GM13976 (cell line): ENCODE measurements at places on chromosomes 1 and 21.
A peak's percentile ranks its signal among the peaks of the same experiment; 100 is the strongest.

DNA sequence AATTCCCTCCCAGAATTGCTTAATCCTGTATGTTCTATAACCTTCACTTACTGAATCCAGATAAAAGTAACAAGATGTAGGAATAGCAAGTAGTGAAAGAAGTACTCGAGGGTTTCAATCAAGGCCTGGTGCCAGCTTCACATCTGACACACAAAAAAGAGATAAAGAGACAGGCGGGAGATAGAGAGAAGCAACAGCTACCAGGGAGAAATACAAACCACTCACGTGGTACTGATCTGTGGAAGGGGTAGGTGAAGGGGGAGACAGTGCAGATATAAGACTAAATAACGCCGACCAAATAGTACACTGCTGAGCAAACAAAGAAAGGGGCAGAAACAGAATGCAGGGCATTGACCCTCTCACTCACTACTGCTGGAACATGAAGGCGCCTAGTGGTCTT is 295.2 kb downstream of the NEGR1 start:
- DNase-seq = no peak

GRCh38 chr21:29295066-29295650 is 3.6 kb upstream of the BACH1 start:
- no peak for DNase-seq

GRCh38 chr1:22627331-22627730 is 9.1 kb upstream of the C1QA start:
- no peak for DNase-seq

- no peak for DNase-seq
Observed at GRCh38 chr1:174451408-174451807, 3.6 kb downstream of the GPR52 start.

GRCh38 chr1:92843429-92844352 is 11.9 kb downstream of the RPL5 start:
- DNase-seq = no peak

DNA sequence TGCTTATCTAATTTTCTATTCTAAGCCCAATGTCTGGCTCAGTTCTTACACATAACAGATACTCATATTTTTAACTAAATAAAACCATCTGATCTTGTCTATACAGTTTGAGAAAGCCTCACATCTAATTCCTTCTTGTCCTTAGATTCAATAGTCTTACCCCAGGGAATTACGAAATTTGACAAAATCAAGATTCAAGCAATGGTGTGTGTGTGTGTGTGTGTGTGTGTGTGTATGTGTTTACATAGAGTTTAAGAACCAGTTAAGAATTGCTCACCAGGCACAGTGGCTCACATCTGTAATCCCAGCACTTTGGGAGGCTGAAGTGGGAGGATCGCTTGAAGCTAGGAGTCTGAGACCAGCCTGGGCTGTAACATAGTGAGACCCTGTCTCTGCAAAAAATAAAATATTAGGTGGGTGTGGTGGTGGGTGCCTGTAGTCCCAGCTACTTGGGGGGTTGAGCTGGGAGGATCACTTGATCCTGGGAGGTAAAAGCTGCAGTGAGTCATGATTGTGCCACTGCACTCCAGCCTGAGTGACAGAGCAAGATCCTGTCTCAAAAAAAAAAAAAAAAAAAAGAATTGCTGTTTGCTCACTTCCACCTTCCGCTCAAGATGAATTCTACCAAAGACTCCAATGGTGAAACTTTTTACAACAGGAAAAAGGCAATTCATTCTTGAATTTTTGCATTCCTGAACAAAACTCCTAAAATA is 6.2 kb downstream of the WDR64 start:
- DNase-seq = no peak

GRCh38 chr1:77514921-77515776 is 167.3 kb downstream of the ZZZ3 start:
- no peak for DNase-seq

DNA sequence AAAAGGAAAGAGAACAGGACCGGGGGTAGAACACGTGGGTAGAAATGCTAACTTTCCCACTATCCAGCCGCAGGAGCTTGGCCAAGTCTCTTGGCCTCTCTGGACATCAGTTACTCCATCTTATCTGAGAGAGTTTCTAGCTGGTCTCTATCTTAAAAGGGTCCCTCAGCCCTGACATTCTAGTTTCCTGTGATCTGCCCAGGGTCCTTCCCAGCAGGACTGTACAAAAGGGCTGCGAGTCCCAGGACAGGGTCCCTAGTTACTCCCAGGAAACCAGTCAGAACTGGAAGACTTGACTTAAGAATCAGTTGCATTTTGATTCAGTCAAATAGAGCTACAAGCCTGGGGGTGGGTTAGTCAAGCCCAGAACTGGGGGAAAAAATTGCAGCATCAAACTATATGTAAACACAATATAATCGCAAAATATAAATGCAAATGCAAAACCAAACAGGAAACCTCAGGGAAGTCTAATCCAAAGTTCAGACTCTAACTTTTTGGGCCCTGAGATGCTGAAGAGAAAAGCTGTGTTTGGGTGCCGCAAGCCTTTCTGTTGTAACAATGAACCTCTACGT is 2.9 kb downstream of the ASAP3 start:
- no peak for DNase-seq

- no peak for DNase-seq
Observed at GRCh38 chr1:221719987-221720386, 21.9 kb downstream of the DUSP10 start.

- DNase-seq = no peak
Observed at GRCh38 chr1:241586905-241587512, 53.2 kb downstream of the CHML start.

DNA sequence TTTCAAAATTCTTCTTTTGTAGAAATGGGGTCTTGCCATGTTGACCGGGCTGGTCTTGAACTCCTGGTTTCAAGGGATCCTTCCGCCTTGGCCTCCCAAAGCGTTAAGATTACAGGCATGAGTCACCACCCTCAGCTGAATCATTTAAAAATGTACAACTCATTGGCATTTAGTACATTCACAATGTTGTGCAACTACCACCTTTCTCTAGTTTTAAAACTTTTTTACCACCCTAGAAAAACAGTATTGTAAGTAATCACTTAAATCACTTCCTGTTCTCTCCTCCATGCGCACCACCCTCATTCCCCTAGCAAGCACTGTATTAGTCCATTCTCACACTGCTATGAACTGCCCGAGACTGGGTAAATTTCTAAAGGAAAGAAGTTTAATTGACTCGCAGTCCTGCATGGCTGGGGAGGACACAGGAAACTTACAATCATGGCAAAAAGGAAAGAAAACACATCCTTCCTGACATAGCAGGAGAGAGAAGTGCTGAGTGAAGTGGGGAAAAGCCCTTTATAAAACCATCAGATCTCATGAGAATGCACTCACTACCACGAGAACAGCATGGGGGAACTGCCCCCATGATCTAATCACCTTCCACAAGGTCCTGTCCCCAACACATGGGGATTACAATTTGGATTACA is 14.4 kb upstream of the THEM5 start:
- no peak for DNase-seq

DNA sequence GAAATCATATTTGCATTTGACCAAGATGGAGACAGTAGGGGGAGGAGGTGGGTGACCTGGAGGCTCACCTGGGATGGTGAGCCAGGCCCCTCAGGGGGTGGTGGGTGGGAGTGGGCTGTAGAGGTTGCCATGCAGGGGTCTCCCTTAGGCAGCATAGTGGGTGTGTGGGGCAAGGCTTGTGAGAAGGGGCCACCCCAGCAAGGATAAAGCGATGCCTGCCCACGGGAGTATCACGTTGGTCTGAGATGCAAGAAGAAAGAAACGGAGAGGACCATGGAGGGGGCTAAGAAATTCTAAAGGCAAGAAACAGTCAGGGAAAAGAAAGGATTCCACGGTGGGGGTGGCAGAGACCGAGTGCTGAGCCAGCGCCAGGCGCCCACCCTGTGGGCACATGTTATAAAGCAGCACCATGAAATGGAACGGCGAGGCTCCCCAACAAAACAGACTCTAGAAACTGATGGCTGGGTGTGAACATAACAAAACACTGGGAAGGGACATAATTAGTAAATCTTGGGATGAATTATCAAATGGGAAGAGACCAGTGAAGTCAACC is 11.7 kb upstream of the C2CD2 start:
- DNase-seq = no peak

GRCh38 chr1:119327450-119328155 is 41.0 kb upstream of the HAO2 start:
- peak; percentile 52 for DNase-seq

- no peak for DNase-seq
Observed at GRCh38 chr21:29077651-29078090, 4.2 kb upstream of the CCT8 start.

DNA sequence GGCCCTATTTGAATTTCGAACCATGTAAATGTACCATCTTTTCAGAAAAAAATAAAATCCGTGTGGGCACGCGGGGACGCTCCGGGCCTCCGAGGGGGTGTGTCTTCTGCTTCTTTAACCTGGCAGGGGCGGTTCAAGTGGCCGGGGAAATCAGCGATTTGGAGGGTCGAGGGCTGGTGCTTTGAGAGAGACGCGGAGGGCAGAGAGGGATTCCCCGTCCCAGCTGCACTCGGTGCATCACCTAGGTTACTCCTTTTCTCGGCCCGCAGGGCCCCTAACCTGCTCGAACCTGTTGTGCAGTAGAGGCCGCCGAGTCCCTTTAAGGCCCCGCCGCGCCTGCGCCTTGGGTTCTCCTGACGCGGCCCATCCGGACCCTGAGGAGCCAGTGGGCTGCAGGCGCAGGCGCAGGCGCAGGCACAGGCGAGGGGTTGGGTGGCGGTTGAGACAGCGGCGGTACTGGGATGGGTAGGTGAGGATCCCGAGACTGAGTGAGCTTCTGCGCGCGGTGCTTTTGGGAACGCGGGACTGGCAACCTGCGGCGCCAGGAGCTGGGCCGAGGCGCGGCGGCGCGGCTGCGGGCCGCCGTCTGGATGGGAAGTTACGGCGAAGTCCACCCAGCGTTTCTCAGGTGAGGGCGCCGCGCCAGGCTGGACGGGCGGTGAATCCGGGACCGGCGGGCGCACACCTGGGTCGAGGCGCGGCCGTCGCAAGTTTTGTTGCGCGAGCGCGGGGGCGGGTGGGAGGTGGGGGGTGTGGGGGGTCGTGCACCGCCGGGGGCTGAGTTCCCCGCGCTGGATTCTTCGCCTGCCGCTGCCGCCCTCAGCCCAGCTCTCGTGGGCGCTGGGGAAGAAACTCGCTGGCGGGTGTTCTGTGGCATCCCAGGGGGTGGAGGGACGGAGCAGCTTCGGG is at the start of gene NBPF3:
NBPF3 (plus strand) TSS at position 417 of the 909 bp plus-strand sequence. CDS start 4,950 bp downstream, outside the sequence.
- peak; percentile 86 for DNase-seq

DNA sequence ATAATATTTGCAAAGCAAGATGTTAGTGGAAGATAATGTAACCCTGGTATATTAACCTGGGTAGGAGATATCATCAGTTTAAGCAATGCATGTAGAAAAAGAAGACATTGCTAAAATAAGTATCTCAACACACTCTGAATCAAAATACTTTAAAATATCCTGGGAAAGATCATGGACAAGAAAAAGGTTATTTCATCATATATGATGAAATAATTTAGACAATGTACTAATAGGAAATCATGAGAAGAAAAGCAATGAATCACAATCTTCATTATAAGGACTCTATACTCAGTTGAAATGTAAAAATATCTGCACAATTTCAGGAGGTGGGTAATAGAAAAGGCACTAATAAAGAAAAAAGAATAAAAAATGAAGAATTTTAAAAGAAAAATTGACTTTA is 158.8 kb downstream of the KCNT2 start:
- no peak for DNase-seq

DNA sequence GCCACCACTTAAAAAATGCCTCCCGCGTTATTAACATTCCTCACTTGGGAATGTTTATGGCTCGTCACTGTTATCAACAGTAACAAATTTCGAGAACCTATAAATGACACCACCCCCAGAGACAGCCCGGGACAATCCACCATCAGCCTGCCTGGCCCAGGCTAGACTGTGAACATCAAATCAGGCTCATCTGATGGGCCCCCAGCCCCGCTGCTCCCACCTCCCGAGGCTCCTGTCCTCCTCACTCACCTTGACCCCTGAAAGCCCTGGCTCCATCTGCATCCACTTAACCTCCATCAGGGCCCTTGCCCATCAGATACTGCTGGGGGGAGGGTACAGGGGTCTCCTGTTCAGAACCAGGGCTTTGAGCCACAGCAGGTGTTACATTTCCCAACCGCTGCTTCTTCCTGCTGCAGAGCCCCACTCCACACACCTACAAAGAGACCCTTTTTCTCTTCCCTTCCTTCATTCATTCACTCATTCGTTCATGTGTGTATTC is 156.5 kb upstream of the VAMP3 start:
- DNase-seq = no peak

- no peak for DNase-seq
Observed at GRCh38 chr1:108142773-108143394, 57.3 kb downstream of the SLC25A24 start.

GRCh38 chr1:25065321-25065721 is 135.2 kb upstream of the RUNX3 start:
- no peak for DNase-seq

- DNase-seq = no peak
Observed at GRCh38 chr1:76824106-76824505, 43.2 kb upstream of the ST6GALNAC5 start.
